Activated naive CD4-positive, alpha-beta T cell treated with anti-CD3 and anti-CD28 coated beads, Interleukin-2, amount 50 U/mL, for 72 hours (primary cell): ENCODE measurements at places on chromosomes 2 and 18.

DNA sequence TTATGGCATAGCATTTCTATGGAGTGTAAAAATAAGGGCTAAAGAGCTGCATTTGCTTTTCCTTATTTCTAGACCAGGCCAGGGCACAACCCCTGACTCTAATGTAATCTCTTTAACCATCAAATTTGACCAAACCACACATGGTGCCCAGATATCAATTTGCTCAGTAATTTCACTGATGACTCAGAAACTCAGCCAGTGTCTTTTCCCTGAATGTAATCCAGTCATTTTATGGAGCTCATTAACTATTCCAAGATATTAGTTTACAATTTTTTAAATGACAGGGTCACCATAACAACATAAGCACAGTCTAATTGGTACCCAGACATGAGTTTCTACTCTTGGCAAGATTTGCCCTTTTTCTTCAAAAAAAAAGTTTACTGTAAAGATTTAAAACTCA is 270.8 kb upstream of the AGAP1 start:
- DNase-seq, result no peak

DNA sequence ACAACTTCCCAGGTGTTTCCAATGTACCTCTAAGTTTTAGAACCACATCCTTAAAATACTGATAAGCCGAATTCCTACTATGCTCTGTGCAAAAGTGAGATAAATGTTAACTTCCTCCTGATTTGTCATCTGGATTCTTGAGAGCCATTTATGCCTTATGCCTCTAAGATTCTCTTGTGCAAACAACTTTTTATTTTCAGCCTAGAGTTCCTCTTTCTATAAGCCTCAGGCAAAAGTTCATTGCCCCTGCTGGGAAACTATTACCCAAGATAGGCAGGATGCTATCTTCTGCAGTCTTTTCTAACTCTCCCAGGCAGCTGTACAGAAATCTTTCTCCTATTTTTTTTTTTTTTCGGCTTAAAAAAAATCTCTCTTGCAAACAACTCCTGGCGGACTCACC is 216.1 kb downstream of the KCNJ3 start:
- DNase-seq, result no peak

- no peak for DNase-seq
Measured at GRCh38 chr2:97966545-97967215, 29.1 kb downstream of the TMEM131 start.

GRCh38 chr2:137298377-137298776 is 533.0 kb downstream of the THSD7B start:
- DNase-seq, result no peak

DNA sequence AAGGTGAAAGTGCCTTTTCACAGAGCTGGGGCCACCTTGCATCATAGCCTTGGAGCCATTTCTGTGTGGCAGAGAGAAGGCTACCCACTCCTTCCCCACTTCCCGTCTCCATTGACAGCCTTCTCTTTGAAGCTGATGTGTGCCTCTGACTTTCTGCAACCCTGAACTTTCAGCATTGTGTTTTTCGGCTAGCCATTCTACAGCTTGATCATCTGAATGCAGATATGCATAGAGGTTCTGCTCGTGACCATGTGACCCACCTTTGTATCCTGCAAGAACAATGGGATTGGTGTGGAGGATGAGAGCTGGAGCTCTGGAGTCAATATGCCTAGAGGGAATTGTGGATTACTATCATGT is 69.1 kb upstream of the KCNE4 start:
- DNase-seq, result no peak

- no peak for DNase-seq
Measured at GRCh38 chr2:169397697-169398096, 35.4 kb upstream of the LRP2 start.

DNA sequence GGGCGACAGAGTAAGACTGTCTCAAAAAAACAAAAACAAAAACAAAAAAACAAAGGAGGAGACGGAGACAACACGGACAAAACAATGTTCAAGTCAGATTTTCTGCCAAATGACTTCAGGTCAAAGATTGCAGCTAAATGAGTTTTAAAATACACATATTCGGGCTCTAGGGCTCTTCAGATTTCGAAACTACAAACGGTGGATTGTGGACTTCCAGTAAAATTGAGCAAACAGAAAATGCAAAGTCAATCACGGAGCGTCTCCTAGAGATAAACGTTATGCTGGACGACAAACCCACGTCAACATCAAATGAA is 558 bp downstream of the MRPS5 start:
- DNase-seq, result no peak

GRCh38 chr2:220499225-220499624 is 871.8 kb downstream of the SLC4A3 start:
- DNase-seq, result no peak

DNA sequence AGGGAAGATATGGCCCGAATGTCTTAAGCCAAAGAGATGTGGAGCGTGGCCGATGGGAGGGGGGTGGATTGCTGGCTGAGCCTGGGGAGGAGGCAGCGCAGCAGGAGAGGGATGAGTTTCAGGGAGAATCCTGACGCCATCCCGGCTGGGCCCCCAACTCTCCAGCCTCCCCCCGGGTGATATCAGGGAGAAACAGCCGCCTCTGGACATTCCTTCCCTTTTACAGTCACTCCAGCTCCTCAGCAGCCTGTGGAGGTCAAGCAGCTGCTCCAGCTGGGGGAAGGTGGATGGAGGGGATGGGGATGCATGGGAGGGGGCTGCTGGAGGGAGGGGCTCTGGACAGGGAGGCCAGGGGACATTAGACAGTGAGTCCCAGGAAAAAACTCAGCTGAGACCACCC is 9.5 kb upstream of the DES start:
- no peak for DNase-seq

DNA sequence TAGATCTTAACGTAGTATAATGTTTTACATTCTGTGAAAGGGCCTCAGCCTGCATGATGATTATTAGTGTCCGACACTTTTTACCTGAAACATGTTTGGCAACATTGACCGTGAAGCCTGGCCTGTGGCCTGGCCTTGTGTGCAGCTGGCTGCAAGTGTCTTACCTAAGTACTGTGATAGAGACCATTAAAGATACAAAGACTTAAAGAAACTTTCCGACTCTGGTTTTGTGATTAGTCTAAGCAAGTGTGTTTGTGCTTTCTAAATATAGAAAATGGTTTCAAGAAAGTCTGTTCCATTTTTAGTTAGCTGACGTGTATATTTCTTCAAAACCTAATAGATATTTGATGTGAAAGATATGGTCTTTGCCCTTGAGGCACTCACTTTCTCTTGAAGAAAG is 601.8 kb downstream of the LRP1B start:
- no peak for DNase-seq

- DNase-seq, result no peak
Measured at GRCh38 chr2:237092506-237092905, 6.8 kb downstream of the COPS8 start.

- DNase-seq, result no peak
Measured at GRCh38 chr2:98804736-98805135, 73.8 kb upstream of the MGAT4A start.
